AG09309 (cell line): ENCODE measurements at places on chromosomes 6 and 20.

DNA sequence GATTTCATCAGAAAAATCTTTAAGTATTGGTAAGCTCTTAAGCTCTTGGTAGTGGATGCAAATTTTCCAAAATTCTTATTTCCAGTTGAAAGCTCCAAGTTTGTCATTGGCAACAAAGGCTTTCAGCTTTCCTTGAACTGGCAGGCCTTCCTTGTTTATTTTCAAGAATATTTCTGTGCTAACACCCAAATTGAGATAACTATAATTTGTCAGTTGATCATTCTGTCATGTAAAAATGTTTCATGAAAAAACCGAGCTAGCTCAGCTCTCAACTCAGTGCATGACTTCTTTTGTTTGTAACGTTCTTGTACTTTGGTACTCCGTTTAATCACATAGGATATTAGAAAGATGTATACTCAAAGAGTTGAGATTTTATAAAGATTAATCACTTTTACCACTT lies 38.9 kb upstream of the CALHM6 start:
- DNase-seq = no peak

DNA sequence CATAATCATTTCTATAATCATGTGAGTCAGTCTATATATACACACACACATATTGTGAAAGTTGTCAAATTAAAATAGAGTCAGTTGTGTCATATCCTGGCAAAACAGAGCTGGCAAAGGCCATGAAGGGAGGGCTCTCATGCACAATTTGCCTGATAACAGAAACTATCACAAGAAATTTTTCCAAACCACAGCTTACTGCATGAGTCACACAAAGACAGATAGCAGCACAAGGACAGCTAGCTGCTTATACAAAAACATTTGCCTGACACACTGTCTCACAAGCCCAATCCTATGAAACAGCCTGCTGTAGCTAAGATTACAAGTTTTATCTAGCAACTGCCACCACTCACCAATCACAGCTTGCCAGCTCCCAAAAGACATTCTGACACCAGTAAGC lies 848.5 kb upstream of the MAN1A1 start:
- DNase-seq = no peak

DNA sequence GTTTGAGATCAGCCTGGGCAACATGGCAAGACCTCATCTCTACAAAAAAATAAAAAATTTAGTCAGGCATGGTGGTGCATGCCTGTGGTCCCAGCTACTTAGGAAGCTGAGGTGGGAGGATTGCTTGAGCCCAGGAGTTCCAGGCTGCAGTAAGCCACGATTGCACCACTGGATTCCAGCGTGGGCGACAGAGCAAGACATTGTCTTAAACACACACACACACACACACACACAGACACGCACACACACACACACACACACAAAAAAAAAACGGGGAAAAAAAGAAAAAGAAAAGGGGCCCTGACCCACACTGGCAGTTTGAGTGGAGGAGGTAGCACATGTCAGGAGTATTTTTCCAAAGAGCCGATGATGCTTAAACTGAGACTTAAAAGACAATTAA lies 122.2 kb downstream of the AFG1L start:
- peak; percentile 11 for DNase-seq

- DNase-seq = no peak
Measured at GRCh38 chr6:10415617-10416480, 975 bp upstream of the TFAP2A start.

GRCh38 chr20:42435230-42435629 lies 754.5 kb downstream of the PTPRT start:
- DNase-seq = no peak

GRCh38 chr6:74410630-74411029 lies 714.6 kb downstream of the CD109 start:
- peak; percentile 62 for DNase-seq

DNA sequence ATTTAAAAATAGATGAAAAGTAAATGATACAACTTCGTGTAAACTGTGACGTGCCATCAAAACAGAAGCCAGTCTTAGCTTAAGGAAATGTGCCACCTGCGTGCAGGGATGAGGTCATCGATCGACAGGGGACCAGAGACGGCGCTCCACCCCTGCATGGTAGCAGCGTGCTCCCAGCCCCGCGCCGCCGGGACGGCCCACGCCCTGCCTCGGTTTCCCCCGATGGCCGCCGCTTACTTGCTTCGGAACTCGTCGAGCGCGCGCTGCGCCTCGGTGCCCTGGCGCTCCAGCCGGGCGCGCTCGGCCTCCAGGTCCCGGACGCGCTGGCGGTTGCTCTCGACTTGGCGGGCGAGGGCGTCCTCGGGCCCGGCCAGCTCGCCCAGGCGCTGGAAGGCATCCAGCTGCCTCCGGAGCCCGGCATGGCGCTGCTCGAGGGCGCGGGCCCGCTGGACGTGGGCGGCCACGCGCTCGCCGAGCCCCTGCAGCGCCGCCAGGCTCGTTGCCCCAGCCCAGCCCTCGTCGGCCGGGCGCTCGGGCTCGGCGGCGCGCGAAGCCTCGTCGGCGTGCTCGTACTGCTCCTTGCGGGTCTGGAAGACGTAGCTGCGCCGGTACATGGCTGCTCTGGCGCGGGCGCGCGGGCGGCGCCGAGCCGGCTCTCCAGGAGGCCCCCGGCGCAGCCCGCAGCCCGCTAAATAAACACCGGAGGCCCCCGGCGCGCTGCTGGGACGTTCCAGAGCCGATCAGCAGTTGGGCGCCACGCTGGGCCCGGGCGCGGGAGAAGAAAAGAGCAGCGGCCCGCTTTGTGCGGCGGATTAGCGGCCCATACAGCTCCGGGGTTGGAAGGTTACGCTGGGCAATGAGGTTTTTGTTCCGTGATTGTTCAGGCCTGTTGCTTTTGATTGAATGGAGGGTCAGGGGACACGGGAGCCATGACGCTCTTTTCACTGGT lies at the start of gene BFSP1:
Gene BFSP1 (minus strand): TSS at position 664 of the 949 bp plus-strand sequence. CDS start 50 bp downstream, at position 614.
- no peak for DNase-seq
